Esophagus mucosa (tissue), 1 donor: ENCODE measurements at places on chromosomes 5 and 9.

DNA sequence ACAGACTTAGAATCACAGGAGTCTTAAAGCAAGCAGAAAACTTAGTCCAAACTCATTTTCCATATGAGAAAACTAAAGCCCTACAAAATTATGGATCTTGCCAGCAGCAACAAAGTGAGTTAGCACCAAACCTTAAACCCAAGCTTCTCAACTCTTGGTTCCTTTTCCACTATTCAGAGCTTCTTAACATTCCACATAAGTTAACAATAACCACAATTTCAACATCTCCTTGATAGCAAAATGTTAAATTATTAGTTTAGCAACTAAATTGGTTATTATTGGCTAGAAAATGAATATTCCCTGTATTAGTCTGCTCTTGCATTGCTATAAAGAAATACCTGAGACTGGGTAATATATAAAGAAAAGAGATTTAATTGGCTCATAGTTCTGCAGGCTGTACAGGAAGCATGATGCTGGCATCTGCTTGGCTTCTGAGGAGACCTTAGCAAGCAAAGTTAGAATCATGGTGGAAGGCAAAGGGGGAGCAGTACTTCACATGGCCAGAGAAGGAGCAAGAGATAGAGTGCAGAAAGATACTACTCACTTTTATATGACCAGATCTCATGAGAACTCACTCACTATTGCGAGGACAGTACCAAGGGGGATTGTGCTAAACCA lies 26.2 kb upstream of the ARSB start:
- no peak for ATAC-seq

- ATAC-seq: no peak
Measured at GRCh38 chr9:123355761-123356431, at the start of gene CRB2. TSS of gene CRB2 (plus strand) at chr9:123356197. CDS start at chr9:123356261, 64 bp downstream.

DNA sequence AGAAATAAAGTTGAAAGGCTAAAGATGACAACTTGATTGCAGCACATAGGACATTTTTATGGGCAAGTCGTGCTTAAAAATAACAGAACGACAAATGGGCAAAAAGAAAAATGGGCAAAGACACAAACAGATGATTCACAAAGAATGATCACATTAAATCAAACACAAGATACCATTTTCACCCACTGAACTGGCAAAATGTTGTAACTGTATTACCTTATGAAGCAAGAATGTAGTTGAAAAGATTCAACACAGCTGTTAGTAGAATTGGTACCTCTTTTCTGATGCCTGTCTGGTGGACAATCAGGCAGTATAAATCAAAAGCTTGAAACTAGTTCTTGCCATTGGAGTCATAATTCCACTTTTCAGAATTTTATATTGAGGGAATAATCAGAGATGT lies 81.0 kb upstream of the PALM2AKAP2 start:
- ATAC-seq: no peak

DNA sequence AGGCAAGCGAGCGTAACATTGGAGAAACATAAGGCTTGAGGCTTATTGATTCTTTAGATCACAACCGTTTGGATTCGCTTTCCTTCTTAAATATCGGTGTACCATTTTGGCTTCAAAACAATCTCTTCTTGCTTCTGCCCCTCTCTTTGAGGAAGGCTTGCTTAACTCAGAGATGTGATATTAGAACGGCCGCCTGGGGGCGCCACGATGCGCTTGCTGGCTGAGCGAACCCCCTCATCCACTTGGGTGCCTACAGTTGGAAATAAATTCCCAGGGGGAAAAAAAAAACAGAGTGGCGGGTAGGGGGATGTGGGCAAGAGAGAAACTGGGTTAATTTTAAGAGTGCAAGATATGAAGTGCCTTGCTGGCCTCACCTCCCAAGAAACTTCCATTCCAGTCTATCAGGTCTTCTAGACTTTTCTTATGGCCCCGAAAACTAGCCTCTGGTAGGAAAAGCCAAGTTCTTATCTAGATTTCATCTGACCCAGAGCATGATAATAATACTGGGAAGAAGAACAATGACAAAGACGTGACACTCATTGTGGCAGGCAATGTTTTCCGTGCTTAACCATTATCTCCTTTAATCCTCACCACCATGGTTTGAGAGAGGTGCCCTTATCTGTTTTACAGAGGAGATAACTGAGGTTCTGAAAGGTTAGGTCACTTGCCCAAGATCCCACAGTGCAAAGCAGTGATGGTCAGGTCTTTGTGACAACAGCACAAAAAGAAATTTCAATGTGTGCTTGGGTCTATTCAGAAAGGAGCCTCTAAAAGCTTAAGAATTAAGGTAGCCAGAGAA lies 115.8 kb downstream of the DPYSL3 start:
- no peak for ATAC-seq

DNA sequence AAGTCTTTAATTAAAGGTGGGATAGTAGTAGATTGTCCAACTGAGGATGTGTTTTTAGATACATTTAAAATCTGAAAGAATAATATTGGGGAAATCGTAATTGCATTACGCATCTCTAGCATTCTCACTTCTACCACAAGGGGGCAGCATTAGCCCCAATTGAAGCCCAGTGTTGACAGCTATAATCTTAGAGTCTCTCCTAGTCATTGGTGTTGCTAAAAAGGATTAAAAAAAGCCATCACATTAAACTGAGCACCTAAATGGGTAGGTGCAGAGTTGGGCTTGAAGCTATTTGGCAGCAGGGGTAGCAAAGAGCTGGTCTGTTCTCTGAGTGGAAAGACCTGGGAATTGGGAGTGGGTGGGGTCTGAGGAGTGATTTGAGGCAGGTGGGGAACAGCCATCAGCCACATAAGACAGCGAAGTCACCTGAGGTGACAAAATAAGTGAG lies 177.2 kb downstream of the OSTF1 start:
- peak; percentile 68 for ATAC-seq

DNA sequence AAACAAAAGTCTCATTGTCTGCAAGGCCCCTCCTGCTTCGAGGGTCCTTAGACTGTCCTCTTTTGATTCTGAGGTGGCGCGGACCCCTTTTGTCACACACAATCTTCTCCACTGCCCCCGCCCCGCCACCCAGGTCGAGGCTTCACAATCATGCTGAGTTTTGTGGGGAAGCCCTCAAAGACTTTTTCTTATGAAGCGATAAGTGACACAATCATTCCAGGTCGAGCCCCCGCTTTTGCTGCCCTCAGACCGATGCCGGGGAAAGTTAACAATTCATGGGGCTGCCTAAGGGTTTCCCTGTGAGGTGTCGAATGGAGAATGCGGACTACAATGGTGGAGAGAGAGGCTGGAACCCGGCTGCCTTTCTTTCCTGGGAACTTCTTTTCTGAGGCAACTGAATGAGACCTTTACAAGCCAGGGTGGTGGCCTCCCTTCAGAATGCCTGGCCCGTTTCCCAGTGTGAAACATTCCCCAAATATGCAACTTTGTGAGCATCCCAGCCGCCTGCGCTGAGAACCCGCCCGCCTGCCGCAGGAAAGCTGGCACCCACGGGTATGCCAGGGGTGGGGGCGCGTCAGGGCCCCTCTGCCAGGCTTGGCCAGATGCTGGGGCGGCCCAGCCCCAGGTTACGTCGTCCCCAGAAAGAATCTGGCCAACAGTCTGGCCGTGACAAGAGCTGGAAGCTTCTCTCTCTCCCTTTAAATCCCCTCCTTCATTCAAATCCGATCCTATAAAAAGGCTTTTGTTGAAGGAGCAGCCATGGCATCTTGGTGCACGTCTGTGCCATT lies 71.9 kb downstream of the MAP1B start:
- ATAC-seq: peak; percentile 53

DNA sequence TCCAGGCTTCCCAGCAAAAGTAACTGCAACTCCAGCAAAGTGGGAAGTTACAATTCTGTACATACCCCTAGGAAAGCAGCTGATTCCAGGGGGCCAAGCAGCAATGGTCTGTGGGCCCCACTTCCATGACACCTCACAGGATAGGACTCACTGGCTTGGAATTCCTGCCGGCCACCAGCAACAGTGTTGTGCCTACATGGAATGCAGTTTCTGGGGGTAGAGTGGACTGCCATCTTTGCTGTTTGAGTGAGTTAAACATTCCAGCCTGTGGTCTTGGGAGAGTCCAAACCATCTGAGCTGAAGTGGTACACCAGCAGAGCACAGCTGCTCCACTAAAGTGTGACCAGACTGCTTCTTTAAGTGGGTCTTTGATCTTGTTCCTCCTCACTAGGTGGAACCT lies 13.4 kb upstream of the FBN2 start:
- no peak for ATAC-seq

DNA sequence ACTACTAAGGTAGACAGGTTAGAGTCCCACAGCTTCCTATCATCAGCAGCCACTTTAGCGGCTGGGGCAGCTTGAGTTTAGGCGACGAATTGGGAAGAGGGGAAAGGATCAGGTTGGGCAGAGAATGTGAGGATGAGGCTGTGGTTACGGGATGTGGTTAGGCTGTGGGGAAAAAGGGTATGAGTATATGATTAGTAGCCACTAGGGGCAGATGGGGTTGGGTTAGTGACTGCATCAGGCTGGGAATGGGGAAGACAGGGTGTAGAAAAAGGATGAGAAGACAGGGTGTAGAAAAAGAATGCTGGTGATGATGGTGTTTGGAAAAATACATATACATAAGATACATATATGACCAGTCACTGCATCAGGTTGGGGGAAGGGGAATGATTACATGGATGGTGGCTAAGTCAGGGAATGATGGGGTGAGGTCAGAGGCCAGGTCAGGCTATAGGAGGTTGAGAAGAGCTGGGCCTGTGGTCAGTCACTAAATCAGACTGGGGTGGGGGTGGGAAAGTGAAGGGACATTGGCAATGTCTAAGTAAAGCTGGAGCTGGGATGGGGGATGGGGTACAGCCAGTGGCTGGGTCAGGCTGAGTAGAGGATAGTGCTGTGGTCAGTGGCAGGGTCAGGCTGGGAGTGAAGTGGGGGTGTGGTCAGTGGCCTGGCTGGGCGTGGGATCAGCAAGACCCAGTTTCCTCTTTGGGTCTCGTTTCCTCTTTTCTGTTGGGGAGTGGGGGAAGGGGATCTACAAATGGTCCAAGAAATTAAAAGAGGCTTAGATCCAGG lies 2.1 kb downstream of the TLN1 start:
- no peak for ATAC-seq

- no peak for ATAC-seq
Measured at GRCh38 chr9:98324801-98325200, 69.4 kb upstream of the TBC1D2 start.

- ATAC-seq: no peak
Measured at GRCh38 chr9:71680189-71680980, 87.9 kb downstream of the CEMIP2 start.

DNA sequence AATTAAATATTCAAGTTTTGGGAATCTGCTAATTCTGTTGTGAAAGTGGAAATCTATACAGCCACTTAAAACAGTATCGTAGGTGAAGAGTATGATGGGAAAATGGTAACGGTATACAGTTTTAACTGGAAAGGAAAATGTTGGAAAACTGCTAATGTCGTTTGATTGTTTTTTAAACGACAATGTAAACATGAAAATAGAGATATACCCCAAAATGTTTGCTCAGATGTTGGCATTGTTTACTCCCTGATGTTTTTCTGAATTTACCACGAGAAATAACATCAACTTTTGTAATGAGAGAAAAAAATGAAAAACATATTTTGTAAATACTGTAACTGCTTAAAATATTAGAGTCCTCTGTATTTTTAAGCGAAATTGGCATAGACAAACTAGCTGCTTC lies 2.7 kb downstream of the MATR3 start:
- no peak for ATAC-seq

DNA sequence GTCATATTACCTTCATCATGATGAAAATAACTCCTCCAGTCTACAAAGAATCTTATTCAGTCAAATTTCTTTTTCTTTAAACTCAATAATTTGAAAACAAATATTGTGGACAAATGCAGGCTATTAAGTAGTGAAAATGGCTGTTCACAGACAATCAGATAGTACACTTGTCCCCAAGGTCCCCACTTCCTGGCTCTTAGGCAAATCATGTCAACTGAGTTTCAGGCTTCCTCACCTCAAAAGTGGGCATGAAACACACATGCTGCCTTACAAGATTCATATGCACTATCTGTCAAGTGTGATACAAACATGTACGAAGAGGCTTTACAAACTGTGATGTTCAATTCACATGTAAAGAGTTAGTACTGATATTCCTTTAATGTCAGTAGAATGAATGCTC lies 385.2 kb upstream of the SEMA6A start:
- ATAC-seq: no peak

DNA sequence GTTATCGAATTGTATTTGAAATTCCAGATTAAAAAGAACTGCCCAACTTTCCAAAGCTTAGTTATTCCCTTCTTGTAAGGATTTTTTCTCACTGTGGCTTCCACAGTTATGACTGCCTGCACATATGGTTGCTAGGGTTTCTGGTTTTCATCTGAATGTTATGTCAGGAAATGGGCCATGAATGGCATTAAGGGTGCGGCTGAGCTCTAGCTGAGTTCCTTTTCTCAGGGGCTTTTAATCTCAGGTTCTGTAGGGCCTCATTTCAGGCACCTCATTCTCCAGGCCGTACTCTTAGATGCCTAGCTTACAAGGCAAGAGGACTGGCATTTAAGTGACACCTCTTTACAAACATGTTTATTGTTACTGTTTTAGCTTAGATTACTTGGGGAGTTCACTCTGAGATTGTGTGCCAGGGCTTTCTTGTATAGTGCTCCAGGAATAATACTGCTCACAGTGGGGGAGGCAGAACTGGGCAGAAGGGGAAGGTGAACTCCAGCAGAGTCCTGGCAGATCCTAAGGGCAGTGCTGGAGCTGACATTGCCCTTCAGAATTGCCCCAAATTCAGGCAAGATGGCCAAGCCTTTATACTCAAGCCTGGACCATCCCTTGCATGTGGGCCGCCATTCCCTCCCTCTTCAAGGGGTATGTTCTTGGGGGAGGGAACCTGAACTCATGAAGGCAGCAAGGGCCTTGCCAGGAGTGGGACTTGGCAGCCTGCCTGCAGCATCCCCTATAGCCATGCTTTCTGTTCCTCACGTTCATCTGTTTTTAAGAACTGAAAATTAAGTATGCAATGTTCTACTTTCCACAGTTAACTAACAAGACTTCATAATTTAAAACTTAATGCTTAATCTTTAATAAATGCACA lies 111.5 kb downstream of the KDM4C start:
- no peak for ATAC-seq

GRCh38 chr5:176693477-176693851 lies 46.2 kb downstream of the TSPAN17 start:
- ATAC-seq: no peak

DNA sequence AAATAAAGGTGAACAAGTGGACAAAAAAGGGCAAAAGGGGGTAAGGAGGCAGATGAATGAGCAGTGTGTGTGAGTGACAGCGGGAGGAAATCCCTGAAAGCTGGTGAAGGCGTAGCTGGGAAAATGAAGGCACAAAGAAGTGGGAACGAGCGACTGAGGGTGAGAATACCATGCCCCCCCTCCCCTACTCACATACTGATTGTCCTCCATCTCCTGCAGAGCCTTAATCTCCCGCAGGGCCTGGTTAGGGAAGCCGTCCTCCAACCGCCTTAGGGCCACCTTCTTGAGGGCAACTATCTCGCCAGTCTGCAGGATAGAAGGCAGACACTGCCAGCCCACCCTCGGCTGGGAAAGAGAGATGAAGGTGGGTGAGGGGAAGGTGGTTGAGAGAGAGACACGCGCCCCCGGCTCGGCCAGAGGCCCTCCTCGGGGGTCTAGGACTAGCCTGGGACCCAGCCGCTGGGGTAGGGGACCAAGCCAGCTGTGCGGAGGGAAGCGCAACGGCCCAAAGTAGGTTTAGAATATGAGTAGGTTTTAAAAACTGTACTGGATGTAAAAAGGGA lies 522 bp downstream of the CDK20 start:
- ATAC-seq: no peak
